Stimulated activated CD4-positive, alpha-beta T cell treated with anti-CD3 and anti-CD28 coated beads, TNF-alpha, amount 100 ng/mL, for 4 hours (primary cell): ENCODE measurements at places on chromosomes 3 and 15.

- no peak for DNase-seq
These were observed 342.2 kb downstream of the EPHB1 start for GRCh38 chr3:135137296-135137695.

- no peak for DNase-seq
These were observed 56.1 kb downstream of the CRTC3 start for GRCh38 chr15:90585863-90586262.

DNA sequence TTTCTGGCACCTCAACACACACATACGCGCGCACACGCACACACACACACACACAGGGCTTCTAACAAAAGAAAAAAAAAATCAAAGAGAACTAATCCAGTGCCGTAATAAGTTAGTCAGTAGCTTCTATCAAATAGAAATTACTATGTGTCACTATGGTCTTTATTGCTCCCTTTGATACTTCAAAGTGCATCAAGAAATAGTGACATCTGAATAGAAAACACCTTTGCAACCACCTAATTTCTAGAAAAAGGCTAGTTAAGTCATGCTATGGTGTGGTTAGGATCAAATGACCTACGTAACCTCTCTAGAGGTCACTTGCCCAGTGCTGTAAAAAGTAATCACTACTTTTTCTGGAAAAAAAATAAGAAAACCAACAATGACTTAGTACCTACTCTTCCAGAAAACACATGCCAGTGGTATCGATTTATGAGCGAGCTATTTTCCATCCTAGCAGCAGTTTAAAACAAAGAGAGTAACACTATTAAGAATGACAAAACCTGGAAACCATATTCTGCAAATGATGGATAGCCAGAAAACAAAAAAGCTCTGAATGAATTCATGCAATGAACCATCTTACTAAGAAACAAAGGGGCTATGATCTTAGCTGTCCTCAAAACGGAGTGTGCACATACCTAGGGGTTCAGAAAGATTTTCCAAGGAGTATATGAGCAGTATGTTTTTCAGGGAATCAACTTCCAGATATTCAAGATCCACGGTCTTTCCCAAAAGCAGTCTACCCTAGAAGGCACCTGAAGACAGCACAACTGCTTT, 6.8 kb downstream of the AVEN start:
- no peak for DNase-seq

DNA sequence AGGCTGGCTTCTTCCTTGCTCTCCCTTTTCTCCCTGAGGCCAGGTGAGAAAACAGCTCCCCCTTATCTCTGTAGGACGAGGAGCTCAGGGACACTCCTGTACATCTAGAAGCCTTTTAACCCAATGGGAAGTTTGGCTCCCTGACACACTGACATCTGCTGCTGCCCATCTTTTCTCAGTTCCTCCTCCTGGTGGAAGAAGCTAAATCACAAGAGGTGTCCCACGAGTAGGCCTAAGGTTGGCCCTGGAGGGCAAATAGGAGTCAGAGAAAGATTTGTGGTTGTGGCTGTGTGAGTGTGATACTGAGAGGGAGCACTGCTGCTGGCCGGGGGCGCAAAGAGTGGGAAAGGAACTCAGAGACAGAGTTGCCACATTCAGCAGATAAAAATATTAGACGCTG, 49.5 kb downstream of the ARHGAP31 start:
- no peak for DNase-seq

DNA sequence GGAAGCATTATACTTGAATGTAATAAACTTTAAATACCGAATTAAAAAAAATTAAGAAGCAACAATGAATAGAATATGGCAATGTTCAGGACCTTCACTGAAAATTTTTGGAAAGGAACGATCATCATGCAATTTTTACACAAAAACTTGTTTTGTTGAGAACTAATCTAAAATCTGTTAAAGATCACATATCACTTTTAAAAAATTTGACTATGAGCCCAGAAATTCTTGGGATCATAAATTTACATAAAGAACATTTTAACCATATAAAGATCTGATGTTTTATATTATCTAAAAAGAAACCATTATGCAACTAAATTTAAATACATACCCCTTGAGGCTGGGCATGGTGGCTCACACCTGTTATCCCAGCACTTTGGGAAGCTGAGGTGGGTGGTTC, 76.2 kb upstream of the MELTF start:
- DNase-seq, result no peak

DNA sequence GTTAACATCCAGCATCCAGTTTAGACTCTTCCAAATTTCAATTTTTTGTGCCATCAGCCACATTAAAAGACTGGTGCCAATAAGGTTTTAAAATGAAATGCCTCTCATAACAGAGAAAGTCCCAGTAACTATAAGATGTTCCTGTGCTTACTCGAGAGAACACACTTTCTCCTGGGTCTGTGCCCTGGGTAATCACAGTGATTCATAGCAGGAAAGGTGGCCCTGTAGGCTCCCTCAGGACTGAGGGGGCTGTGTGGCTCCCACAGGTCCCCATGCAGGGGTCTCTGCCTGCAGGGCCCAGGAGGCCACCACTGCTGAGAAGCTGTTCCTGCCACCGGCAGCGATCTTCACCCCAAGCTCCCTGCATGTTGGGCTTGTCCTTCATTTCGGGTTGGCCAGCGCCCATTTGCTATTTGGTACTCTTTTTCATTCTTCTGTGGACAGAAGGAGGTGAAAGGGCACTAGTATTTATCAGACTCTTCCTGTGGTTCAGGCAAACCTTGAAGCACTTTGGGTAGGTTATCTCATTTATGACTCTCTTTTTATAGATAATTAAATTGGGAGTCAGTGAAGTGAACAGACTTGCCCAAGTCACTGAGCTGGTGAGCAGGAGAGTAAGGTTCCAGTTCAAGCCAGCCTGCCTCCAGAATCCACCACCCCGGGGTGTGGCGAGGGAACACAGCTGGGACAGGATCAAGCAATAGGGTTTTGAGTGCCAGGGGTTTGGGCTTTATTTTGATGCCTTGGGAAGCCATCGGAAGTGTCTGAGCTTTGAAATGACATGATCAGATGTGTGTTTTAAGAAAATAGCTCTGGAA, 44.2 kb upstream of the PLXNA1 start:
- no peak for DNase-seq

- no peak for DNase-seq
These were observed 631.0 kb upstream of the GRM7 start for GRCh38 chr3:6229778-6230410.

GRCh38 chr15:81880314-81880713, 165.5 kb downstream of the MEX3B start:
- no peak for DNase-seq

- DNase-seq, result no peak
These were observed 68.3 kb upstream of the HERC1 start for GRCh38 chr15:63901912-63902670.

DNA sequence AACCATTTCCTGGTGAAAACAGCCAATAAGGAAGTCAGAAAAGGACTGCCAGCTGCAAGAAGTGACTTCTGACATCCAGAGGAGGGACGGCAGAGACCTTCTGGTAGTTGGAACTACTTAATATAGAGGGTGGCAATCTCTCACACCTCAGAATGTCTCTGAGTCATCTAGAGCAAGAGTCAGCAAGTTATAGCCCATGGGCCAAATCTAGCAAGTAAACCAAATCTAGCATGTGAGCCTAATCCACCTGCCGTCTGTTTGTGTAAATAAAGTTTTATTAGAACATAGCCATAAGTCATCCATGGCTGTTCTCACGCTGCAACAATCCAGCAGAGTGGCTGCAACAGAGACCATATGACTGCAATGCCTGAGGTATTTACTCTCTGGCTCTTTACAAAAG, 160.5 kb upstream of the NR2E3 start:
- no peak for DNase-seq

DNA sequence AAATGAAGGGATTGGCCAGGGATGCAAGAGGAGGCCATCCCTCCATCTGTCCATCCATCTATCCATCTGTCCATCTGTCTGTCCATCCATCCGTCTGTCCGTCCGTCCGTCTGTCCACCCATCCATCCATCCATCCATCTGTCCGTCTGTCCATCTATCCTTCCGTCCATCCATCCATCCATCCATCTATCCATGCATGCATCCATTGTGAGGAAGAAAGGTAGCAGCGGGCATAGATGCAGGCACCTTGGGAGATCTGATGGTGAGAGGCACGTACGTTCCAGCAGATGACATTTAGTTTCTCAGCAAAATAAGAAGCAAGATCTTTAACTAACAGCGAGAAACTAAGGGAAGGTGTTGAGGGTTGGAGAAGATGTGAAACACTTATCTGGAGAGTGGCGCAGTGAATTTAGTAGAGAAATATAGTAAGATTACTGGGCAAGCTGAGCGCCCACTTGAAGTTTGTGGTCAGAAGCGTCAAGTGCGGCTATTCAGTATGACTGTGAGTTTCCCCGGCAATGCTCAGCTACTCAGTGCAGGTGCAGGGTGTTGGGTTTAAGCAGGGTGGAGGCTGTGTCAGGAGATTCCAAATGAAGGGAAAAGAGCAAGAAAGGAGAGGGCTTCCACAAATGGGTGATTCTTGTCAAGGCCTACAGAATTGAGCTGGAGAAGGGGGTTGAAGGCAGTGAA, 22.4 kb upstream of the SRP14 start:
- DNase-seq, result no peak

GRCh38 chr3:189053322-189053721, 118.4 kb upstream of the TPRG1 start:
- DNase-seq, result no peak

DNA sequence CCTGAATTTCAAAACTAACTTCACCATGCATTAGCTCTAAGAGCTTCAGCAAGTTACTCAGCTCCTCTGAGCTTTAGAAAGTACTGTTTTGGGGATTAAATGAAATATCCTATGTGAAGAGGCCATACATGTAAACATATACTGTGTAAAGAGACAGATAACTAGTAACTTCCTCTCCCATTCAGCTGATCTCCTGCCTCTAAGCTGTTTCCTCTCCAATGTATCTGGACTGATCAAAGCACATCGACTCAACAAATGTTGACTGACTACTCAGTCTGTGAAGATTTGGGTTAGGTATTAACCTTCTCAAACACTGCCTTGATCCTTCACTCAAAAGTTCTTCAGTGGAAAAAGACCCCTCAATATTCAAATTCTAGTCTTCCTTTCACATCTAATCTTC, 82.0 kb downstream of the BOC start:
- DNase-seq, result no peak

DNA sequence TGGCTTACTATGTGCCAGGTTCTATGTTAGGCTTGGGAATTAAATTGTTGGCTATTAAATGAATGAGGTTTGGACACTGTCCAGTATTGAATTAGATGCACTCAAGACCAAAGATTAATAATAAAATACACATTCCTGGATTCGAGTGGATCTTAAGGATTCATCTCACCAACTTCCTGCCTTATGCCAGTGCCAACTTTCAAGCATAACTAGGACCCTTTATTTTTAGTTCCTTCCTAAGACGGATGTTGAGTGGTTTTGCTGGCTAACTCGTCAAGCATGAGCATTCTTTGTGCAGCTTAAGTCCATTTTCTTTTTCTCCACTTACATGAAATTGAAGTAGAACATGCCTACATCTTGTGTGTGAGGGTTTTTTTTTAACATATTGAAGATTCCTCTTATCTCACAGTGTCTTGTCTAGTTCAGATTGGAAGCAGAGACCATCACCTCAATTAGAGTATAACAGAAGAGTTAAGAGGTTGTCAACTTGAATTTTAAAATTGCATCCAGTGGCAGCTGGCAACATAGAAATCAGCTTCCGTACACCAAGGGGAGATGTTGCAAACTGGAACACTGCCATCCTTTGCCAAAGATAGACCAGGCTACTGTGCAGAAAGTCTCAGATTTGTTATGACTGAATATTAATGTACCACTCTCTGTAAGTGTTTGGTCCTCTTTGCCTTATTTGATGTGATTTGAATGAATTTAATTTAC, 106.3 kb upstream of the BFSP2 start:
- DNase-seq, result no peak

- peak; percentile 13 for DNase-seq
These were observed 452 bp downstream of the TMEM158 start for GRCh38 chr3:45225465-45226205.

GRCh38 chr3:5644773-5645670, 457.5 kb downstream of the EDEM1 start:
- DNase-seq, result no peak

DNA sequence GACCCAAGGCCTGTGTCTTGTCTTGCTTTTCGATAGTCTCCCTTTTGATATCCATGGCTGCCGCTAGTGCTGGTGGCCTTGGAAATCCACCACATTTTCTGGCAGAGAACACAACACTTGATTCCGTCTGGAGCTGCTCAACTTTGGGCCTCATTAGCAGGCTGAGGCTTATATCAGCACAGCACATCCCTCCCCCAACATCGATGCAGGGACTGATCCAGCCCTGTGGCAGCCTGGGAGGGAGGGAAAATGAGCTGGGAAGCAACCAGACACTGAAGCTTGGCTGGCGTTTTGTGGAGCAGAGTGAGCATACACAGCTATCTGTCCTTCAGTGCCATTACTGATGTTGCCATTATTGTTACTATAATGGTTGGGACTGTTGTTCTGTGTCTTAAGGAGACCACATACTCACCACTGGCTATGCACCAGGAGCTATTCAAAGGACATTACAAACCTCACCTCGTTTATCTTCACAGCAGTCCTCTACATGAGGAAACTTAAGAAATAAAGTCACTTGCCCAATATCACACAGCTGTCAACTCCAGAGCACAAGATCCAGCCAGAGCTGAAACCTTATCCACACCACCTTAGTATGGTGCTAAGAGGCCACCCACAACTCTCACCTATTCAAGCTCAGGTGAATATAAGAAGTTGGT, 102.9 kb downstream of the SUCLG2 start:
- no peak for DNase-seq

DNA sequence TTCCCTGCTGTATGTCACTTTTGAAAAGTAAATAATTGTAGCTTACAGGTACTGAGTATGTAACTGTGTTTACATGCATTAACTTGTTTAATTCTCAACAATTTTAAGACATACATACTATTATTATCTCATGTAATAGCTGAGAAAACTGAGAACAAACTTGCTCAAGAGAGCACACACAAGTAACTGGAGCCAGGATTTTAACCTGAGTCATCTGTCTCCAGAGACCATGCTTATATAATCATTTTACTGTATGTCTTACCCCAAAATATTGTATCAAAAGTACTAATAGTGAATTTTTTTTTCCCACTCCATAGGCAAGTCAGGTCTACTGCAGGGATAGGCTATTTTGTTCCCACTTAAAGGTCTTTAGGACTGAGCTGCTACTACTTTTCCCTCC, 95.4 kb downstream of the FEZF2 start:
- no peak for DNase-seq

DNA sequence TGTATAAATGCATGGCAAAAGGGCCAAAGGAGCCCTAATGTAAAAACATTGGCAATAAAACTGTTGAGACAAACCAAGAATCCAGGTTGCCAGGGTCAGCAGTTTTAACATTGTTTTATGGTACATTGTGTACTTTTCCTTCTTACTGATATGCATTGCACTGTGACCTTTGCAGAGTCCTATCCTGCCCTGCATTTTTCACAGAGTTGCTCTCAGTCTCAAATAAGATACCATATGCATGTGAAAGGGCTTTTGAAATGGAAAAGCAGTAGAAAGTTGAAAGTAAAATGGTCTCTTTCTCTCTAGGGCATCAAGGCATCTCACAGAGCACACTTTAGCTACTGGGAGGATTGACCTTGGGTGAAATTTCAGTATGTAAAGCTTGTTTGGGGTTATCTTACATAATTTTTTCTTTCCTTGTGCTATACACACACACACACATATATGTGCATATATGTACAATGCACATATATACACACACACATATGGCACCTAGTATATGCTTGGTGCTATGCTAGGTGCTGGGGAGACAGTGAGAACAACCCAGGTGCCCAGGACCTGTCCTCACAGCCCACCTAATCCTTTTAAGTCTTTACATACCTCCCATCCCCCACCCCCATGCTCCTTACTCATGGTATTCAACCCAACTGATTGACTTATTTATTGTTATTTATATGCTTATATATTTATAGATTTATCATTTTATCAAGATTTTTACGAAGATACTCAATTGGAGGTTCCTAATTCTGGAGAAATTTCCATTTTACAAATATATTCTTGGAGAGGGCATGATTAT, 1.2 kb upstream of the PPP2R3A start:
- DNase-seq, result no peak
